ENCODE measurements at places on chromosomes 6 and 20.
A peak's percentile ranks its signal among the peaks of the same experiment; 100 is the strongest.

GRCh38 chr6:151961809-151962208 lies 154.3 kb downstream of the ESR1 start:
- DNase-seq = no peak

- no peak for DNase-seq
Measured at GRCh38 chr6:165766457-165766856, 103.4 kb upstream of the PDE10A start.

- DNase-seq = no peak
Measured at GRCh38 chr6:132458887-132459604, 53.9 kb downstream of the STX7 start.

DNA sequence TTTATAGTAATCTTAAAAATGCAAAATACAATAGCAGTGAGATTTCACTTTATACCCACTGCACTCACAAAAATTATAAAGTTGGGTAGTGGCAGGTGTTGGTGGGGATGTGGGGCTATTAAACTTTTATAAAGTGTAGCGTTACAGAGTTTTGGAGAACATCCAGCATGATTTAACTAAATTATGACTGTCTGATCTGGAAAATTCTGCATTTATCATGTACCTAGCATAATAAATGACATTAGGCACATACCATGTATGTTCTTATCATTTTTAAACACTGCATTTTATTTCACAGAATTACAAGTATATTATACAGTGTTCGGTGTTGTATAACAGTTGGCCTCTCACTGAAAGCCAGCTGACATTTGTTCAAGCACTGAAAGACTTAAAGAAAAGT lies 169.9 kb downstream of the ADGB start:
- no peak for DNase-seq

GRCh38 chr6:120122401-120122800 lies 772.8 kb upstream of the MAN1A1 start:
- DNase-seq = no peak

GRCh38 chr6:146345598-146345997 lies 198.0 kb upstream of the RAB32 start:
- no peak for DNase-seq

- DNase-seq = no peak
Measured at GRCh38 chr20:47622118-47622665, 120.5 kb downstream of the NCOA3 start.

DNA sequence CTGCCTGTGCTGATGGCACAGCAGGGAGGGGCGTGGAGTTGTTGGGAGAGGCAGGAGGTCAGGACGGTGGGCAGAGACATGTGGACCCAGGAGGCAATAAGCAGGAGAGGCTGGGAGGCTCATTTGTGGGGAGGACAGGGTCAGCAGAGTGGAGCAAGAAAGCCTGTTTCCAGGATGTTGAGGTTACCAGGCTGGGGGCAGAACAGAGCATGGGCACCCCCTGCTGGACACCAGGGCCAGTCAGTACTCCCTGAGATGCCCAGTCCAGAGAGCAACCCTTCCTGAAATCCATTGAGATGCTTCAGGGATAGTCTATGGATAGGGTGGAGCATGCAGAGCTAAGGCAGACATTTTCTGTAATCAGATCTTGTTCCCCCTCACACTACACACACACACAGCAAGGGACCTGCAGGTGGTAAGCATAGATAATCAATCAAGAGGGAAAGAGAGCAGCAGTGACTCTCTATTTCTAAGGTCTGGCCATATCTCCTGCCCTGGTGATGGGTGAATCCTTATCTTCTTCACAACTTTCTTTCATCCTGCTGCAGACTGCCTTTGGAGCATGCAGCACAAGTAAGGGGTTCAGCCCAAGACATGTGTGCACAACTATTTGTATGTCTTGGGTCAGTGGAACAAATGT lies 41.7 kb downstream of the MOCS1 start:
- DNase-seq = peak; percentile 31
